Activated CD4-positive, alpha-beta T cell treated with anti-CD3 and anti-CD28 coated beads, Interleukin-2, amount 10 ng/mL, durations not matched to agents 7 days and 5 days (primary cell): ENCODE measurements at places on chromosomes 12 and 14. TPM values are rescaled to one million over a fixed set of nuclear protein-coding genes. Genes with fewer than 3 reads are reported as not detected.

DNA sequence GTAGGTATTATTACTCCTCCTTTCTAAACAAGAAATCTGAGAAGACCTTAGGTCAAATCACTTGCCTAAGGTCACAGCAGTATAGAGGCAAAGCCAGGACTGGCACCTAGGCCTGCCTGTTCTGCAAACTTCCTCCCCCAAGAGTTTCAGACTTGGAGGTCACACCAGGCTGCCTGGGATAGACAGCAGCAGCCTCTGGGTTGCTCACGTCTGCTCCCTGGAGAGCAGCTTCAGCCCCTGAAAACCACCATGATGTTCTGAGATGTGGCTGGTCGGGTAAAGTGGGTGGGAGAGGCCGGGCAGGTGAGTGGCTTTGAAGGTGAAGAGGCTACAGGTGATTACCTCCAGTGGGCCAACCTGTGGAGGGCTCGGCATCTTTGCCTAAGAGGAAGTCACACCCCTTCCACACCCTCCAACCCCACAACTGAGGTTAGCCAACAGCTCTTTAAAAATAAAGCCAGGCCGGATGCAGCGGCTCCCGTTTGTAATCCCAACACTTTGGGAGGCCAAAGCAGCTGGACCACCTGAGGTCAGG is 37.0 kb upstream of the PNMA1 start:
- H3K36me3 ChIP-seq, result peaks cover 43% of the 10 kb centered on the region
- no peaks in the 10 kb centered on the region for H3K27me3 ChIP-seq
- DNase-seq, result no peak
- peaks cover 96% of the 10 kb centered on the region for H3K4me1 ChIP-seq

Gene TDRD9
- total RNA-seq, result 0.62 TPM

Gene DAAM1
- 20.0 TPM for total RNA-seq

GRCh38 chr14:73105727-73106126 is 30.6 kb upstream of the PSEN1 start:
- no peaks in the 10 kb centered on the region for H3K4me1 ChIP-seq
- H3K4me3 ChIP-seq, result no peak overlapping the region
- DNase-seq, result no peak
- peaks cover 58% of the 10 kb centered on the region for H3K36me3 ChIP-seq
- no peaks in the 10 kb centered on the region for H3K27me3 ChIP-seq

Gene CALM1
- 859 TPM for total RNA-seq
